ENCODE measurements at places on chromosomes 11 and 22.
A peak's percentile ranks its signal among the peaks of the same experiment; 100 is the strongest.

DNA sequence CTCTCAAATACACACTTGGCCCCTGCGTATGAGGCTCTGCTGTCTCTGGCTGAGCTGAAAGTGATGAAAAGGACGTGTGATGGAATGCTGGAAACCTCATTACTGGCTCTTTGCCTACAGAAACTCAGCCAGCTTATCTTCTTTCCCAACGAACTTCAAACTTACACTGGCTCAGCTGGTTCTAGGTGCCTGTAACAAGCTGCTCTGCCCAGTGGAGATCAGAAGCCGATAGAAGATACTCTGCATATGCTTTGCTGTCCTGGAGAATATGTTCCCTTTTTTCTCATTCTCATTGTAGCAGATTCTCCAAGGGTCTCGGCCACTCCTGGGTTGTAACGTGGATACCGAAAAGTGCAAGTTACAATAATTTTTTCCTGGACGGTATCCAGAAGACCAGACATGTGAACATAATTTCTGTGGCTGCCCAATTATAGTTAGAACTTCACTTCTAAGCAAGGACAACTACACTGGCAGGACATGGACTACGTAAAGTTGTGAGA, 405.3 kb upstream of the CCDC90B start:
- no peak for DNase-seq

DNA sequence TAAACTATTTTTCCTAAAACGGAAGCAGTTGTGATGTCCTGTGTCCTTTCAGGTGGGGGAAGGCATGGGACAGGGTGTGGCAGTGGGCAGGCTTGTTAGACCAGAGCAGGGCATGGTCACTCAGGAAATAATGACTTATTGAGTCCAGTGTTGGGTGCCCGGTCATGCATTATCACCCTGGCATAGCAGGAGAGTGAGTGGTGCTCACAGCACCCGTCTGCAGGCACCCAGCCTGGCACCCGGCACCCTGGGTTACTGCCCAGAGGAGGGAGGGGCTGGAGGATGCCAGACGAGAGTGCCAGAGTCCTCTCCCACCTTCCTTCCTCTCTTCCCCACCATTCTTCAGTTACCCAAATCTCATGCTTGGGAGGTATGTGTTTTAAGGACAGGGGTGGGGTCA, 59.1 kb downstream of the ST3GAL4 start:
- DNase-seq: no peak

- DNase-seq: no peak
These were observed 44.2 kb downstream of the SNX19 start for GRCh38 chr11:130872102-130872501.

GRCh38 chr11:44261800-44262591, 47.9 kb downstream of the ALX4 start:
- DNase-seq: no peak

GRCh38 chr11:86416494-86416893, 41.8 kb downstream of the CCDC81 start:
- DNase-seq: peak; percentile 93

- no peak for DNase-seq
These were observed 76.0 kb upstream of the GRK3 start for GRCh38 chr22:25488244-25489020.

GRCh38 chr22:44091021-44091721, 67.1 kb downstream of the PARVB start:
- peak; percentile 31 for DNase-seq

GRCh38 chr11:47258317-47258902, 614 bp downstream of the NR1H3 start:
- DNase-seq: no peak

DNA sequence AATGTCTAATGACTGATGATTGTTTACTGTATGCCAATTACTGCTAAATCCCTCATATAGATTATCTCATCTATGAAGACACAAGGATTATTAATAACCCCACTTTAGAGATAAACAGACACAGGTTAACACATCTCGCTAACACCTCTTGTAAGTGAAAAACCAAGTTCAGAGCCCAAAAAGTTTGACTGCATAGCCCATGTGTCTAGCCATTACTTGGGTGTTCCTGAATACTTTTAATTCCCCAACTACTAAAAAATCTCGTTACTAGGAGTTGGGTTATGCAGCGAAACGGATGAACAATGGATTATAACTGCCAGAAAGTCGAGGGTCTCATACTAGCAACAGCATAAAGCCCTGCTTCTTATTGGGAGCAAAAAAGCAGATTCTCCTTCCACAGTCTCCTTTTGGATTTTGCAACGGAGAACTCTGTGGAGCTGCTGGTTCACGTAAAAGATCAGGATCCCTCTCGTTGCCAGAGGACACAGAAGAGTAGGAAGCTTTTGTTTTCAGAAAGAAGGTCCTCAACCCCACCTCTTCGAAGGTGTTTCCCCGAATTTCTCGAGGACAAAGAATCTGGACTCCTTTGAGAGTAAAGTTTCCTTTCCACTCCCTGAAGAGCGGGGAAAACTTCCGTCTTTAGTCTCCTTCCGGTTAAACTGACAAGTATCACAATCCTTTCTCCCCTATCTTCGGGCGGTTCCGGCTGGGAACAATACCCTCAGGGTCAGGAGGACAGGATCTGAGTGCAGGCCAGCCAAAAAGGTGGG, 979 bp downstream of the ZBED5 start:
- peak; percentile 31 for DNase-seq

DNA sequence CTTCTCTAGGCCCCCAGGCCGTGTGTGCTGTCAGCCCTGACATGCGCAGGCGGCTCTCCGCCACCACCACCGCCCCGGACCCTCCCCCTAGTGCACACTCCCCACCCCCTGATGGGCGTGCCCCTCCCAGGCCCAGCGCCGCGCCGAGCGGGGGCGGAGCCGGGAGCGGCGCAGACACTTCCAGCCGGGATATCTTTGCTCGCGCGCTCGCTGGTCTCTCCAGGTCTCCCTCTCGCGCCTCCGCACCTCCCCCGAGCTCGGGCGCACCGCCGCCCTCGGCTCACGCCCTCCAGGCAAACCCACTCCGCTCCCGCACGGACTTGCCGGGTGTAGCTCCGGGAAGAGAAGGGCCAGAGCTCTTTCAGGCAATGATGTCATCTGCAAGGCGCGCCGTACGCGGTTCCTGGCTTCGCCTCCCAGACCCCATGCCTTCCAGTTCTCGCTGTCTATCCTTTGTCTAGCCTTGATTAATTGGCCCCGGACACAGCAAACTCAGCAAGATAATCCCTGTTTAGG, at the start of gene SCN3B:
Gene SCN3B, minus strand, starts transcription at position 59 of the 516 bp plus-strand sequence. CDS start 823 bp downstream, outside the sequence.
- no peak for DNase-seq

- no peak for DNase-seq
These were observed 125.3 kb upstream of the BMAL1 start for GRCh38 chr11:13152264-13152663.

DNA sequence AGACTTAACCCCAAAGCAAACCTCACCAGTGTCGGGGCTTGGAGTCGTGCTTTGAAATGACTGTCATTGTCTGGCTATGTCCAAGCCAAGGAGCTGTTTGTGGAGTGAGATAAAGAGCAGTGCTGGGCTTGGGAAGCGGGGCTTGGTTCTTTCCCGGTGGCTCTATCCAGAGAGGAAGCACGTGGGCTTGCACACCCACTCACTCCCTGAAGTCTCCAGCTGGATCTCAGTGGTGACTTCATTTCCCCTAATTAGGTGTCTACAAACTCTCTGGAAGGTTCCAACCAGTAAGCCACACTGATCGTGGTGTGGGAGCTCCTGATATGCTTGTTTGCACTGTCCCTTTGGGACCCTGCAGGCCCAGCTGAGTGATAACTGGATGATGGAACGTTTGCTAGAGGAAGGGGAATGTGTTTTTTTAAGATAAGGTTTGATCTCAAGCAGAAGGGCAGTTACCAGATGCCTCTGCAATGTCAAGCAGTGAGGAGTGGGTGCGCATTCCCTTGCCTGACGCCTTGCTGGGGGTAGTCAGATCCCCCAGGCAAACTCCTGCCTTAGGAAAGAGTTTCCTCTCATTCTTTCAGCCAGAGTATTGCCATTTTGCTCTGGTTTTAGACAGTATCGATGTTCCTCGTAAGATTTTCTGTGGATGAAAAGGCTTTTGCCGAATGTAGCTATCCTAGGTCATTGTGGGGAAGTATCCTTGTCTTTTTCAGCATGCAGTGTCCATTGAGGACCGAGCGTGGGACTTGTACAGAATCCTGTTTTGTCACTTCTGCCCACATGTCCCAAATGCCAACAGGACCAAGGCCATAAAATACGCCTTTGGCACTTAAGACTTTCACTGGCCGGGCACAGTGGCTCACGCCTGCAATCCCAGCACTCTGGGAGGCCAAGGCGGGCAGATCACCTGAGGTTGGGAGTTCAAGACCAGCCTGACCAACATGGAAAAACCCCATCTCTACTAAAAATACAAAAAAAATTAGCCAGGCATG, 90.9 kb downstream of the MICAL2 start:
- DNase-seq: no peak

DNA sequence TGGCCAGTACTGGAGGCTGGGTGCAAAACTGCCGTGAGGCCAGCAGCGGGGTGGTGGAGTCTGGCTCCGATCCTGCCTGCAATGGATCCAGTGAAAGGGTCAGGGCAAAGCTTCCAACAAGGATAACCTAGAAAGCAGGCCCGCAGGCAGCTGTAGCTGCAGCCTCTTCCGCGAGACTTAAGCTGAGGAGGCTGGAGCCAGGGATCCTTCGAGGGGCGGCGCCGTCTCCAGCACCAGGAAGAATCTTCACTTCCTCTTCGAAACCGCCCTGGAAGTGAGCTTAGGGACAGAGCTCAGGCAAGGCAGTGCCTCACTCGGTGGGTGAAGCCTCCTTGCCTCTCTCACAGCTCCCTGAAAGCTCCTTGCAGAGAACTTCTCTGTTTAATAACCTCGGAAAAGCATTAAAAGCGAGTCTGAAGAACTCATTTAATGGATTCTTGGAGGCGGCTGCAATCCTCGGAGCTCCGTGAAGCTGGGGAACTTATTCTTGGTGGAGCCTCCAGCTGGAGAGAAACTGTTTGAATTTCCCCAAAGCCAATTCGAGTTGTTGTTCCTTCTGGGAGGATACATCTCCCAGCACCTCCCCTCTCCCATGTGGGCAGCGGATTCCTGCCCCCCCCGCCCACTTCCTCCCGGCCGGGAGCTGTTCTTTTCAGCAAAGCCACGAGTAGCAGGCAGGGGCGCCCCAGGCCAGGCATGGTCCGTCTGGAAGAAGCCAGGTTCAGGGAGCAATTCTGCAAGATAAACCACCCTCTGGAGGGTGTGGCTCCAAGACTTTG, 169.9 kb downstream of the CTTN start:
- peak; percentile 88 for DNase-seq

All from MV-4-11 (cell line).